ENCODE measurements at places on chromosomes 3 and 15.

GRCh38 chr3:148856384-148856783, 8.7 kb upstream of the CPA3 start:
- no peak for DNase-seq

DNA sequence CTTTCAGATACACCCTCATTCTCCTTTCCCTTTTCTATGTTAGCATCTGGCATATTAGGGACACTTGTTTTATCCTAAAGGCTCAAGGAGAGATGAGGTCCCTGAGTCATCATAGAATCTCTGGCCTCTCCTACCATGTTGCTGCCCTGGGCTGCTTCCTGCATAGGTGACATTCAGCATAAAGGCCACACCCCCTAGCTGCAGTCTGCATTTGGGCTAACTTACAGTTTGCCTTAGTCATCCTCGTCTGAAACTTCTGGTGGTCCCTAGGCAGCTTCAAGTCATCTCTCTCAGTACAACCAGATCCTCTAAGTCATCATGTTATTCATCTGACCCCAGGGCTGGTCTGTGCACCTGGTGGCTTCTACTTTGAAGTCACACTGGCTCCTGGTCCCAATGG, 982.7 kb upstream of the NR2F2 start:
- DNase-seq = no peak

GRCh38 chr3:106115557-106115956, 246.7 kb upstream of the CBLB start:
- DNase-seq = no peak

- DNase-seq = no peak
These were observed 90.8 kb downstream of the GABRG3 start for GRCh38 chr15:27061739-27062138.

DNA sequence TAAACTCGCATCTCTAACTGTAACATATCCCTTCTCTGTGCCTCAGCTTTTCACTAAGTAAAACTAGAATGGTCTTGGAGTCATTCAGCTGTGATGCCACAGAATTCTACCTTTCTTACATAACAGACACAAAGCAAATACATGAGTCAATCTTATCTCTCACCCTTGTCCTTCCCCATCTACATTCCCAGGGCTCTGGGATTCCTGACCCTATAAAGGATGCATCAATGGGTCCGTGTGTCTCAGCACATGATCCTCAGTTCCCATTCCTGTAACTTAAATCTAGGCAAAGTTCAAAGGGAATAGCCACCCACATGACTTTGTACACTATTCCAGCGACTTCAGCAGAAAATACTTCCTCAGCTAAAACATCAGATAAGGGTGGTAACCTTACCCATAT, 11.8 kb upstream of the ARL8B start:
- DNase-seq = no peak

All from epithelial cell of esophagus (primary cell).